ENCODE measurements at places on chromosomes 12 and 14. TPM values are rescaled to one million over a fixed set of nuclear protein-coding genes. Genes with fewer than 3 reads are reported as not detected.

SLC38A4 gene
- total RNA-seq, result not detected

PPFIBP1 gene
- 125 TPM for total RNA-seq

DNA sequence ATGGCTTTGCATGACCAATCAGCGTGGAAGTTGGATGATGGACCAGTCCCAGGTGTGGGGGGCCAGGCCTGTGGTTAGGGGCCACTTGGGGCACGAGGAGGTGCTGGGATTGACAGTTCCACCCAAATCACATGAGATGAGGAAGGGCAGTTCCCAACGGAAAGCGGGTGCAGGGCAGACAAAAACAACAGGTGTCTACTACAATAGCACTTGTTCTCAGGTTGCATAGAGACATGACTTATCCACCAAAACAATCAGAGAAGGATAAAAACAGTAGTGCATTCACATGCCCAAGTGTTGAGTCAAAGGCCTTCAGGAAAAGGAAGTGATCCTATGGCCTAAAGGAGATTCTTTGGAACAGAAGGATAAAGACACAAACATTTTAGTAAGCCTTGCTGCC is 14.6 kb upstream of the EIF2B2 start:
- DNase-seq, result peak; percentile 97

DNA sequence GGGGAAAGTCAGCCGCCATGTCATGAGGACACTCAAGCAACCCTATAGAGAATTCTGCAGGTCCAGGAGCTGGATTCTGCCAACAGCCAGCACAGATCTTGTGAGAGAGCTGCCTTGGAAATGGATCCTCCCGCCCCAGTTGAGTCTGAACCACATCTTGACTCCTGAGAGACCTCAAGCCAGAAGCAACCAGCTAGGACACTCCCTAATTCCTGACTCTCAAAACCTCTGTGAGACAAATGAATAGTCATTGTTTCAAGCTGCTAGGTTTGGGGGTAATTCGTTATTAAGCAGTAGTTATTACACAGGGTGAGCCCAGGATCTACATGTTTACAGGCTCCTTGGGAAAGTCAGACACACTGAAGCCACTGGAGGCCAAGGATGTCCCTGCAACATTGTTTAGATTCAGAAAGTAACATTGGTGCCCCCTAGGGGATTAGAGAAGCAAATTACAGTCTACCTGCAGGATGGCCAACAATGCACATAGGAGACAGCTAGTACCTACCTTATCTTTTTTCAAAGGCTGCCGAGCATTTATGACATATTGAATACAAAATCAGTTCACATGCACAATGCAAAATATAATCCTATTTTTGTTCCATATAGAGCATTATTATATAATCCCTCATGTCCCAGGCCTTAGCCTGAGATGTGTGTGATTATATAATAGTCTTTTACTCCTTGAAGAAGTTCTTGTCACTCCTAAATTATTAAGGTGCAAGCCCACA is 57.9 kb upstream of the FICD start:
- no peak for DNase-seq

DNA sequence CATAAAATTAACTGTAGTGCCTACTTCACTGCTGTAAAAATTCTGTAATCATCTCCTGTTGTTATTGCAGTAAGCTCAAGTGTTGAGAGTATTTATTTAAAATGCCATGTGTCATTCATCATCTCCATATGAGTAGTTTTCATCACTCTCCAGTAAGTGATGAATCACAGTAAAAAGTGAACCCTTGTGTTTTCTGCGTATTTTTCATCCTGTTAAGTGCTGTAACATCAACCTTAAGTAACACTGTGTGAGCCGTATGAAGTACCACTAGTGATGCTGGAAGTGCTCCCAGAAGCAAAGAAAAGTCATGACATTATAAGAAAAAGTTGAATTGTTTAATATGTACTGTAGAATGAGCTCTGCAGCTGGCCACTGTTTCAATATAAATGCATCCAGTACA is 55.4 kb downstream of the SLCO1B3 start:
- DNase-seq, result no peak

DNA sequence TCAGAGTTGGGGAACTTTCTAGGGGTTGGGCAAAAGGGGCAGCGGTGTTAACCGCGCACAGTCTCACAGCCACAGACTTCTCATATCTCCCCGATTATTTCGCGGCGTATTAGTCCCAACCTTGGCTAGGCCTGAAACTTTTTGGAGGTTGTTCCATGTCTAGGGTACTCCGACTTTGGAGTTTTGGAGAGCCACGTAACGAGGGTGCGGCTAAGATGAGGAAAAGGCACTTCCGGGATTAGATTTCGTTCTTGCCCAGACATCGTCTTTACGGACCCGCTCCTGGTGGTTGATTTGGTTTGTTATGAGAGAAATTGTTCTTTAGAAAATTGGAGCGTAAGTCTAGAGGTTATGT is 513 bp downstream of the CCNK start:
- no peak for DNase-seq

ALDH6A1 gene
- 9.9 TPM for total RNA-seq

DNA sequence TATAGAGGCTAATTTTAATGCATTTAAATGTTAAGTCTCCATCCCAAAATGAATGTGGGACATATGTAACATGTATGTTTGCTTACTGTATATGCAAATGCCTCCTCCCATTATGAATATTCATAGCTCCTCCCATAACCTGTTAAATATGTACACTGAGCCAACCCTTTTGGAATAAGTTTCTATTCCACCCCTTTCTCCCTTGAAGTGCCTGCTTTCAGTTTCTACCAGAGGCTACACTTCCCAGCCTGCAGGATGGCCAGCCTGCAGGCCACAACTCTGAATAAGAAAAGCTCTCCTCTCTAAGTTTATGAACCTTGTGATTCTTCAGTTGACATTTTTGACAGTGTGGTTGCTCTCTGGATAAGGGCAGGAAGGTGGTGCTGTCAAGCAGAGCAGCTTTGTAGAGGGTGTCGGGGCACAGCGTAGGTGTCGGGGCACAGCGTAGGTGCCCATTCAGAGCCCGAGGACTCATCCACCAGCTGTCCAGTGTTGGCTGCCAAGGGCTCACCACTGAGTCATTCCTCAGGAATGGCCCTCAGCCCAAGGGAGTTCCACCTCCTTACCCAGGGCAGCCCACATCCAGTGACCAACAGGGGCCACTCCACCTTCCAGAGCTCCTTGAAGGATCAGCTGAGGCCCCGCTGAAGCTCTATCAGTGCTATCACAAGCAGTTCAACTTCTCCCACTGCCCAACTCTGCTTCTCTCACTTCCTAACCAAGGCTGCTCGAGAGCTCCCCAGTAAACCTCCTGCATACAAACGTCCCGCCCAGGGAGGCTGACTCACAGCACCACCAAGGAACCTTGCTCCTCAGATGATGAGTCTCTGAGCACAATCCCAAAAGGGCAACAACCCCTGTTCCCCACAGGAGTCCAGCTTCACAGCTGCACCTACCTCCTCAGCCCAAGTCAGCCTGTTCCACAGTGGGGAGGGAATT is 31.4 kb downstream of the VWF start:
- peak; percentile 65 for DNase-seq

DNA sequence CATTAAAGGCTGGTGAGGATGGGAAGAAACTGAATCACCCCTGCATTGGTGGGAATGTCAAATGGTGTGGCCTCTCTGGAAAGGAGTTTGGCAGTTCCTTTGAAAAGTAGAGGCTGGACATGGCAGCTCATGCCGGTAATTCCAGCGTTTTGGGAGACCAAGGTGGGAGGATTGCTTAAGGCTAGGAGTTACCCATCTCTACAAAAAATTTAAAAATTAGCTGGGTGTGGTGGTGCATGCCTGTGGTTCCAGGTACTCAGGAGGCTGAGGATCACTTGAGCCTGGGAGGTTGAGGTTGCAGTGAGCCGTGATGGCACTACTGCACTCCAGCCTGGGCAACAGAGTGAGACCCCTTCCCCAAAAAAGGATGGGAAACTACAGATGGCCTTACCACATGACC is 93.7 kb downstream of the RIN3 start:
- no peak for DNase-seq

DNAJC22 gene
- 0.48 TPM for total RNA-seq

PLA2G1B gene
- total RNA-seq, result not detected

GRCh38 chr12:52322069-52322468 is 871 bp upstream of the KRT83 start:
- DNase-seq, result no peak

PITPNM2 gene
- total RNA-seq, result 20.2 TPM

DNA sequence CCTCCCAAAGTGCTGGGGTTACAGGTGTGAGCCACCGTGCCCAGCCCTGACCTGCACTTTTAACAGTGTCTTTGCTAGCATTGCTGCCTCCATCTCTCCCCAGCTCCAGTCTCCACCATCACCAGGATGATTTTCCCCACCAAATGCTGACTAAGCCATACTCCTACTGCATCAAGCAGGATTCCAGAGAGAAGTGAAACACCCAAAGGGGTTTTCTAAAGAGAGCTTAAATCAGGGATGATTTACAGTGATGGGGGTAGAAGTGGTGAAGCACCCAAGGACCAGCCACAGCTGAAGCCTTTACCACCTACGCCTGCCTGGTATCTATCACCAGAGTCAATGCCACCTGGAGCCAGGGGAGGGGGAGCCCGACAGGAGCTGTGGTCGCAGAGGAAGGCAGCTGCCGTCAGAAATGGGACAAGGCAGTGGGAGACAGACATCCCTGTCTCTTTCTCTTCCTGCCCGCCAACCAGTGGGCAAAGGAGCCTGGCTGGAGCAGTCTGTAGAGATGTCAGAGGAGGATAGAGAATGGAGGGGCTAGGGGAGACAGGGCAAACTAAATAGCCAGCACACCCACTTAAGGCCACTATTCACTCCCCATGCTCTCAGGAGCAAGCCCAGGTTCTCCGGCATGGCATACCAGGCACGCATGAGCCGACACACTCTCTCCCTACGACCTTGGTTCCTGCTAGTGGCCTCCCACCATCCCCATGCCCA is 22.4 kb upstream of the CD9 start:
- no peak for DNase-seq

- DNase-seq, result no peak
Measured at GRCh38 chr12:40300490-40300889, 75.7 kb downstream of the LRRK2 start.

PPM1A gene
- 22.8 TPM for total RNA-seq

GRCh38 chr14:70921669-70922068 is 14.4 kb downstream of the PCNX1 start:
- no peak for DNase-seq

PSMD9 gene
- 68.3 TPM for total RNA-seq

DNA sequence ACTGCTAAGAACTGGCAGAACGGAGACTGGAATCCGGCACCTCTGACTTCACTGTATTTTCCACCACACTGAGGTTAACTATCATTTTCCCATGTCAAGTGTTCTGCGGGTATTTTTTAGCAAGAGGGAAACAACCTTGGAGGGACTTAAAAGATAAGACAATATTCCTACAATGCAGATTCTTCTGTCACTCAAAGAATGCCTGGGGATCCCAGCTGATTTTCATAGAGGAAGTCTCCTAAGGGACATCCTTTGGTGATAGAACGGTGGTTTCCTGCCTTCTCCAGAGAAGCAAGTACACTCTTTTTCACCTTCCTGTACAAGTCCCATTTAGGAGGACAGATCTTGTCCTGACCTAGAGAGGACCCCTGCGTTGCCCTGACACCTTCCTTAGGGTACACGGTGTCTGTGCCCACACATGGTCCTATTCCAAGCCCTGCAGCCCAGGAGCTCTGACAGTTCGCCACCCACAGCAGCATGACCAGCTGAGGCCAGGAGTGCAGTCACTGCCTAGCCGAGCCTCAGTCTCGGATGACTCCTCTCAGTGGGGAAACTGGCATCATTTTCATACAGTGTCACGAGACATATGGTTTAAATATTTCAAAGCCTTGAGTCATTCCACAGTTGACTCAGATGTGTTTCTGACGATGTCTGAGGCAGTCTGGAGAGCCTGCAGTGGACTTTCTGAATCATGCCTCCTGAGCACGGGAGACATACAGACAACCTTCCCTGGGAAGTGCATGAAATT is 181.3 kb upstream of the FKBP4 start:
- peak; percentile 5 for DNase-seq

- DNase-seq, result no peak
Measured at GRCh38 chr12:17778242-17778641, 311.8 kb downstream of the RERGL start.

DNA sequence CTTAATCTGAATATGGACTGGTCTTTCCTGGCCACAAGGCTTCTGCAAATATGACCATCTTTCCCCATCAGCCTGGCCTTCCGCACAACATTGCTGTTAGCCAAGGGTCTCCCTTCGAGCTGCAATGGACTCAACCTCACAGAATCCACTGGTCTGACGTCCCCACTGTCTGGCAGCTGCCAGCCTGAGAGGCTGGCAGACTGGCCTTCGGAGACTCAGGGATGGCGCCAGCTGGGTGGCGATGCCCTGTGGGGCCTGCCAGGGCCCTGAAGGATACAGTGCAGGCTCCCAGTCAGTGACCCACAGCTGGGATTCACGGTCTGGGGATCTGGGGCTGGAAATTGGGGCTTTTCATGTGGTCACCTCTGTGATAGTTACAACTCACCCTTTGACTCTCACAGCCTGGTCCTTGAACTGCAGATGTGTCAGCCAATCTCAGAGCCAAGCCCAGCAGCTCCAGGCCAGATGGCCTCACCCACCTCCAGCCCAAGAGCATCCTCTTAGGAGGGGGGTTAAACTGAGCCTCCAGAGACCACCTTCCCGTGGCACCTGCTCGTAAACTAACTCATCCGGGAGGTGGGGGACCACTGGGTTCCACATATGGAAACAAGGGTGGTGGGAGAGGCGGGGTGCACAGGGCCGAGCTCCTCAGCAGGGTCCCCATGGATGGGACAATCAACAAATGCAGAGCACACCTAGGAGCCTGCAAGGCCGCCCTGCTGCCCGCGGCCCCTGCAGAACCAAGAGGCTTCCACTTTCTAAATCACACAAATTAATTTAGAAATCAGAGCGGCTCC is 21.1 kb upstream of the C14orf180 start:
- DNase-seq, result no peak

MYF6 gene
- not detected for total RNA-seq

- no peak for DNase-seq
Measured at GRCh38 chr14:105474483-105475268, at the start of gene CRIP2. TSS of gene CRIP2 (plus strand) at chr14:105474821. CDS start at chr14:105474863, 42 bp downstream.

TSPAN19 gene
- total RNA-seq, result 0.35 TPM

NUAK1 gene
- 68.8 TPM for total RNA-seq

GRCh38 chr12:6813363-6813762 is 8.3 kb upstream of the GPR162 start:
- DNase-seq, result no peak

GRCh38 chr12:74365178-74365964 is 172.3 kb upstream of the ATXN7L3B start:
- peak; percentile 23 for DNase-seq

- no peak for DNase-seq
Measured at GRCh38 chr12:24997970-24998582, 49.2 kb upstream of the BCAT1 start.

LTB4R gene
- total RNA-seq, result 7.9 TPM
